ENCODE measurements at places on chromosomes 7 and 10.

DNA sequence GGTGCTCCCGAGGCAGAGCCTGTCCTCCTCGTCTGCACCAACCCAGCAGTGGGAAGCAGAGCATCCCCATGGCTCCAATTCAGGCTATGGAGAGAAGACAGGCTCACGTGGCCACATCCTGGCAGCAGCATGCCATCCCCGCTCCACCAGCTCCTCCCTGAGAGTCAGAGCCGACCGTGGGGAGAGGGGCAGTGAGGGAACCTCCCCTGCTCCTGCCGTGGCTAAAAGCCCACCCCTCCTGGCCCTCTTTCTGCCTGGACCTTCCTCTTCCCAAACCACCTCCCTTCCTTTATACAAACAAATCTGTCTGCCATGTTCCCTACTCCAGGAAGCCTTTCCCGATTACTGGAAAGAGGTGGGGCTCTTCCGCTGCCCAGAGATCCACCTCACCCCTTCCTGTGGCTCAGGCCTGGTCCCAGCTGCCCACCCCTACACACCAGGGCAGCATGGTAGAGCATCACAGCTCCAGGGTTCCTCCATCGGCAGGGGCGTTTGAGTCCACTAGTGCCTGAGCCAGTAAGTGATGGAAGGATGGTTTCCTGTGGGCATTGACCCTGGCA is 10.8 kb upstream of the AQP1 start:
- no peak for DNase-seq

GRCh38 chr10:74306227-74306982 is 155.4 kb downstream of the ADK start:
- DNase-seq = no peak

GRCh38 chr7:27677912-27678612 is 15.4 kb upstream of the HIBADH start:
- DNase-seq = no peak

DNA sequence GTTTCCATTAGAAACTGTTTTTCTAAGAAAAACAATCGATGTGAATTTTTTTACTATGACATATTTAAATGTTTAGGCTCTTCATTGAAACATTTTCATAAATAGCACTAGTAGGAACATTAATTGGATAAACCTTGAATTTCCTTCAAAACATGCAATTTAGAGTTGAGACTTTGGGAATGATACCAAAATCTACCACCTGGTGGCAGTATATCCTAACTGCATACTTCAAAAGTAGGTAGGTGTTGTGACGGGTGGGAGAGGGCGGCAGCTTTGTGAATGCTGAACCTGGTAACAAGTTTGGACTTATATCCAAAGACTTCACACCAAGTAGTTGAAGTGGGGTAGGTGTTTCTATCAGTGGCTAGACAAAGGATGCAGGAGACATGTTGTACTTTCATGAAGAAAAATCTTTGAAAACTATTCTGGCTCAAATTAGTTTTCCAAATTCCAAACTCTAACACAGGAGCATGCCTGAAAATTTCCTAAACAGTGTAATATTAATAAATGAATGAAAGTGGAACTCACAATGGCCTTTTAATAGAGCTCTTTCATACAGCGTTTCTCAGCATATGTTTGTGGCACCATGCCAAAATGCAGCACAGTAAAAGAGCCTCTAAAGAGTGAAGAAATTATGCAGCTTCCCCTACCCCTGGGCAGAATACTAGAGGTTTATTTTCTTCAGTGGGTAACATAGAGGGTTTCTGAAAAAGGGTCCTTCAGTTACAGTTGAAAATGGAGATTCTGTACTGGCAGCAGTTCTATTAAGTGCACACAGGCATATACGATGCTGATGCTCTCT is 201.0 kb upstream of the TPK1 start:
- DNase-seq = no peak

DNA sequence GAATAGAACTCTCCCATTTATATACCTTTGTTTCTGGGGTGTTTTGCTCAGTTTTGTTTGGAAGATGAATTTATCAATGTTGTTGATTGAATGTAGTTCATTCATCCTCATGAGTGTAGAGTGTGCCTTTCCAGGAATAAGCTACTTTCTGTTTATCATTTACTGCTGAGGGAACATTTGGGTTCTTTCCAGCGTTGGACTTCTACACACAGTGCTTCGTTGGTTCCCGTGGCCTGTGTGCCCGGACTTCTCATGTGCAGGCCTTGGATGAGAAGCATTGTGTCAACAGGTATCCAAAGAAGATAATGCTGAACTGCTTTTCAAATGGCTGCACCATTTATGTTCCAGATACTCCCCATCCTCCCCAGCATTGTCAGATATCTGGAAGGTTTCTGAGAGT is 107.6 kb upstream of the TNS3 start:
- DNase-seq = no peak

GRCh38 chr7:94104301-94104700 is 100.1 kb upstream of the BET1 start:
- DNase-seq = no peak

DNA sequence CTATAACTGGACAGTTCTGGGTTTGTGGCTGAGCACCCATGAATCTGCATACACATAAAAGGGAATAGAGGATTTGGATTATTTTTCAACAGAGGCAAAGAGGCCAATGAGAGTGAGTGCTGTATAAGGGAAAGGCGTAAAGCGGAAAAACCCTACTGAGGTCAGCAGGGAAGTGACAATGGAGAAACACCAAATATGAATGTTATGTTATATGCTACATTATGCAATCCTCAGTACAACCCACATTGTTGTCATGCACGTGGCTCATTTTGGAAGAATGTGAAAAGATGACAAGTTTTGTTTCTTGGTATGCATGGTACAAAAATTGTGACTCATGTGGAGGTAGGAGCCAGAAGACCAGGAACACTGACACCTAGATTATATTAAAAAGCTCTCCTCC is 113.6 kb upstream of the AMPH start:
- no peak for DNase-seq

DNA sequence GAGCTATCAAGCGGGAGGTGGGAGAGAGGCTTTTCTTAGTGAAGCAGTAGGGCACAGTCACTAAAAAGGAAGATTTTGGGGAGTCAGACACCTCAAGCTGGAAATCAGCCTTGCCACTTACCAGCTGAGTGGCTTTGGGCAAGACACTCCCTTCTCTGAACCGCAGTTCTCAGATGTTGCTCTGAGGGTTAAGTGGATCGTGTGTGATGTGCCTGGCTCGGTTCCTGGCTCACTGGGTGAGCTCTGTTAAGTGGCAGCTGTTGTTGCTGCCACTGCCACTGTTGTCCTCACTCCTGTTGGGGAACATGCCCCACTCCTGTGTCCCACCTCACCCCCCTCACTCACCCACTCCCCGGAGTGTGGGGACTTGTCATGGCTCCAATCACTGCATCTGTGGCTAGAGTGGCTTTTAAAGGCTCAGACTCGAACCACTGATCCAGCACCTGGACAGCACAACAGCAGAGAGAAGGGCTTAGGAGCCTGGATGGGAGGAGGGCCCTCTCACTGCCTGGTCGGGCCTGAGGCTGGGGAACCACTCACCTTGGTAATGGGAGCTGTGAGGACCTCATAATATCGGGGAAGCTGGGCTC is 20.0 kb downstream of the PYROXD2 start:
- no peak for DNase-seq

DNA sequence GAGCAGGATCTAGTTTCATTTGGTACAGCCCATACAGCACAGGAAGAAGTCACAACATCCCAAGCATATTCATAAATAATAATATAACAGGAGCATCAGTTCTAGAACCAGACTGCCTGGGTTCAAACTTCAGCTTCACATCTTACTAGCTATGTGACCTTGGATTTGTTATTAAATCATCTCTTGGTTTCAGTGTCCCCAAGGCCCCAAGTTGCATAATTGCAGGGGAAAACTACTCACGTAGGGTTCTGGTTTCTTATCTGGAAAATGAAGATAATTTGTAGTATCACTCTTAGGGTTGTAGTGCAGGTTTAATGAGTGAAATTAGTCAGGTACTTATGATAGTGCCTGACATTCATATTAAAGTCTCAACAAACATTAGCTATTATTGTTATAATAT is 5.5 kb upstream of the IQUB start:
- no peak for DNase-seq

DNA sequence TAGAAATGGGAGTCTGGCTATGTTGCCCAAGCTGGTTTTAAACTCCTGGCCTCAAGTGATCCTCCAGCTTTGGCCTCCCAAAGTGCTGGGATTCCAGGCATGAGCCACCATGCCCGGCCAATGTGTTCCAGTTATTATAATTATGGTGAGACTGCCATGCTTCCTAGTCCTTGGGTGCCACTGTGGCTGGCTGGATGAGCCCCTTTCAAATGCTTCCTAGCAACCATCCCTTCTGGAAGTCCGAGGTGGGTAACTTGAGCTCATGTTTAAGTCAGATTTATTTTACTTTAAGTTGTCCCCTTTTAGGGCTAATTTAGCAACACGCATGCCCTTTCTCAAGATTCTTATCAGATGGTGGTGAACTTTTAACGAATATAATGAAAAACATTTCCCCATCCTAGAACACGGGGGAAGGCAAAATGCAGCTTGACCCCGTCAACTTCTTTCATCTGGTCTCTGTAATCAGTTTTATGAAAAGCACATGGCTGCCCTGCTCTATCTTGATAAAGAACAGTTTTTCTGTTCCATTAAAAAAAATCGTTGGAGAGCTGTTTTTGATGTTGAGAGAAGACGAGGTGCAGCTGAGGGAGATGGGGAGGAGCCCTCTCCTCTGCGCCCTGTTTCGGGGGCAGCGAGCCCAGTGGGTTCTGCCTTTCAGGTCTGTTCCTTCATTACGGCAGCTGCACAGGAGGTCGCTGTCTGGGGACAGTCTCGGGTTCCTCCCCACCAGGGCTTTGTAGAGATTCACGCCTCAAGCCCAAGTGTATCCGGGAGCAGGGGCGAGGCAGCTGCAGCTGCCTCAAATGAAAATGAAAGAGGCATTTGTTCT is 61.0 kb upstream of the MKI67 start:
- DNase-seq = no peak

DNA sequence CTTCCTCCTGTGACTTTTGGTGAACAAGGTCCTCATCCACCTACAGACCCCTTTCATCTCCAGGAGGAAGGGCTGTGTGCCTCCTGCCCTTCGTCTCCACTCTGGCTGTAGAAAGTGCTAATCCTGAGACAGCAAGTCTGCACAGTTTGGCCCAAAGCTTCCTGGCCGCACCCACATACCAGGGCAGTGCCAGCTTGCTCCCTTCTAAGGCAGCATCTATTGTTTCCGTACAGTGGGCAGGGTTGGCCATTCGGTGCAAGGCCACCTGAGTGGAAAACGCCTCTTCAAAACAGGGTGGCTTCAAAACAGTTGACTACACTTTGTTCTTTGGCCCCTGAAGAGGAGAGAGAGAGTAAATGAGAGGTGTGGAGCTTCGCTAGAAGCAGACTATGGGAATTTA is 134.1 kb upstream of the KLF14 start:
- no peak for DNase-seq

- DNase-seq = no peak
Measured at GRCh38 chr10:63717027-63717715, 196.0 kb downstream of the REEP3 start.

GRCh38 chr7:44396931-44397545 is 71.6 kb upstream of the CAMK2B start:
- DNase-seq = no peak

DNA sequence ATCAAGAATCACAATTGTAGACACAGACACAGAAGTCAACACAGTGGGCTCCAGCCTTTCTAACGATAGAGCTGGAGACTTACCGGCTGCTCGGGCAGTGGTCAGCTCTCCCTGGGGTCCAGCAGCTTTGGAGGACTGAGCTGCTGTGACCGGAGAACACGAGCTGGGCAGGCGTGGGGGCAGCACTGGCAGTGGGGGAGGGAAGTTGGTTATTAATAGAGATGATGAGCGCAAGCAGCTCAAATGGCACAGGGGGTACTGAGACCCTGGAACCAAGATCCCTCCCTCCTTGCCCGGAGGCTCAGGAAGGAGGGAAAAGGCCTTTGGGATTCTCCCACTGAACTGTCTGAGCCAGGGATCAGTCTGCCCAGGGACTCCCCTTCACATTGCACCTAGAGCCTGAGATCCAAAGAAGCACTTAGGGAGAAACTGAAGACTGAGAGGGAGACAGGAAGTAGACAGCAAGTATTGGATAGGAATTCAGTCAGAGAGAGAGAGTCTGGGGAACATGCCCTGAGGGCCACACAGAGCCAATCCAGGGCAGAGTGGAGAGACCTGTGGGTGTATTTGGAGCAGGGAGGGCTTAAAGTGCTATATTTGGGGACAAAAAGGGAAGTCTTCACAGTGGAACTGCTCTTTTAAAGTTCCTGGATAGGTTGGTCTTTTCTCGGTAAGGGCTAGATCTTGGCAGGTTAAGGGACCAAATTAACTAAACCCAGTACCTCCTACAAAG is at the start of gene MYOZ1:
Gene MYOZ1 (minus strand): TSS at position 147 of the 733 bp plus-strand sequence. CDS start 1,457 bp downstream, outside the sequence.
- no peak for DNase-seq

DNA sequence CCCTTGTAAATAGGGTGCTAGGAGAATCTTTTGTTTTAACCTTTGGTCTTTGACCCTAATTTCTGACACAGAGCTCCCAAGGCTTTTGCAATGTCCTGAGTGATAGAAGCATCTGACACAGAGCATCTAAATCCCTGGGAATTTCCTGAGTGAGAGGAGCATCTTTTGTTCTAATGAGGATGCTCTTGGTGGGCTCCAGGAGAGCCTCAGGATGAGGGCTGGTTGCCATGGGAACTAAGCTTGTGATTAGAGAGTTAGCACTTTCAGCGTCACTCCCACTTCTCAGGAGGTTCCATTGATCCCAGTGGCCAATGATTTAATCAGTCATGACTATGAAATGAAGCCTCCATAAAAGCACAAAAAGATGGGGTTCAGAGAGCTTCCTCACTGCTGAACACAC is 264.8 kb downstream of the KIF20B start:
- no peak for DNase-seq

DNA sequence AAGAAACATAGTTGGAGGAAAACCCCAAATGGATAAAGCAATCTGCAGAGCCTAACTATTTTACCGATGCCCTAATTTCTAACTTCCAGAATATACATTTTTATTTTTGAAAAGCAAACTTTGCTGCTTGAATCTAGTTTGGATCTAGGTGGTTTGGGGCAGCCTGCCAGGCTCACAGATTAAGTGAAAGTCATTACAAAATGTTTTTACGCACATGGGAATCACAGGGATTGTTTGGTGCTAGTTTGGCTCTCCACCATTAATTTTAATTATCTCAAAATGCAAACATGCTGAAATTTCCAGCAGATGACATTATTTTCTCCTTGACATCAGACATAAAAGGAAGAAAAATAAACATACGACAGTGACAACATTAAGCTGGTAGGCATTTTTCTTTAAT is 166.7 kb upstream of the INHBA start:
- DNase-seq = no peak

GRCh38 chr7:150979713-150980390 is 1.7 kb upstream of the KCNH2 start:
- no peak for DNase-seq

- no peak for DNase-seq
Measured at GRCh38 chr7:6423942-6424701, 23.6 kb downstream of the DAGLB start.

GRCh38 chr7:40544871-40545303 is 410.1 kb downstream of the SUGCT start:
- no peak for DNase-seq

GRCh38 chr7:14786314-14786895 is 116.1 kb downstream of the DGKB start:
- no peak for DNase-seq

All from left lobe of liver (tissue), 2 donors.